ENCODE measurements at places on chromosomes 2 and 18. TPM values are rescaled to one million over a fixed set of nuclear protein-coding genes. Genes with fewer than 3 reads are reported as not detected.

DNA sequence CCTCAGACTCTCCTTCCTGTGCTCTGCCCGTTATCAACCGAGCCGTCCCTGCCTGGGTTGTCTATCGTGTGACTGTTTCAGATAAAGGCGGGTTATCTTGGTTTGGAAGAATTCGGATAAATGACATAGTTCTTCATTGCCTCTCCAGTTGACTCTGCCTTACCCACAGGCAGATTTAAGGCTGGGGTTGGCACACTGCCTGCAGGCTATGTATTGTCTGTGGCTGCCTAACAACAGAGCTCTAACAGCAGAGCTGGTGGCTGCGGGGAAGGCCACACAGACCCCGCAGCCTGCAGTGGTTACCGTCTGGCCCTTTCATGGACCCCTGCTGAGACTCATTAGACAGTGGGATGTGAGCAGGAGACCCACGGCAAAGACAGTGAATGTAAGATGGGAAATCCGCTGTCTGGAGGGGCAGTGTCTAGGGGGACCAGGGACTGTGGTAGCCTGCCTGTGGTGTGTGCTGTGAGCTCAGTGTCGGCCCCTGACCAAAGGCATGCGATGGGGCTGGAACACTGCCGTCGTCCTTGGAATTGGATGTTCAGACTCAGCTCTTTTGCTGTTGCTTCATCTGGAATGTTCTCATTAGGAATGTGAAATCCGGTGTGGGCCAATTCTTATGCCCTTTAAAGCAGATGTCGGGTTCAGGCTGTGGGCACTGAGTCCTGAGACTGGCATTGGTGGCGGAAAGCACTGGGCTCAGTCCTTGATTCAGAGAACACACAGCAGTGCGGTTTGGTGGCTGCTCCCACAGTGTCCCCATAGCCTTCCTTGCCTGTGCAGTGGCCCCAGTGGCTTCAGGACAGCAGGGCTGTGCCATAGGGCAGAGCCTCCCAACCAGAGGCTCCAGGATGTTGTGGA lies 44.5 kb downstream of the SH3RF3 start:
- no peak for DNase-seq

DNA sequence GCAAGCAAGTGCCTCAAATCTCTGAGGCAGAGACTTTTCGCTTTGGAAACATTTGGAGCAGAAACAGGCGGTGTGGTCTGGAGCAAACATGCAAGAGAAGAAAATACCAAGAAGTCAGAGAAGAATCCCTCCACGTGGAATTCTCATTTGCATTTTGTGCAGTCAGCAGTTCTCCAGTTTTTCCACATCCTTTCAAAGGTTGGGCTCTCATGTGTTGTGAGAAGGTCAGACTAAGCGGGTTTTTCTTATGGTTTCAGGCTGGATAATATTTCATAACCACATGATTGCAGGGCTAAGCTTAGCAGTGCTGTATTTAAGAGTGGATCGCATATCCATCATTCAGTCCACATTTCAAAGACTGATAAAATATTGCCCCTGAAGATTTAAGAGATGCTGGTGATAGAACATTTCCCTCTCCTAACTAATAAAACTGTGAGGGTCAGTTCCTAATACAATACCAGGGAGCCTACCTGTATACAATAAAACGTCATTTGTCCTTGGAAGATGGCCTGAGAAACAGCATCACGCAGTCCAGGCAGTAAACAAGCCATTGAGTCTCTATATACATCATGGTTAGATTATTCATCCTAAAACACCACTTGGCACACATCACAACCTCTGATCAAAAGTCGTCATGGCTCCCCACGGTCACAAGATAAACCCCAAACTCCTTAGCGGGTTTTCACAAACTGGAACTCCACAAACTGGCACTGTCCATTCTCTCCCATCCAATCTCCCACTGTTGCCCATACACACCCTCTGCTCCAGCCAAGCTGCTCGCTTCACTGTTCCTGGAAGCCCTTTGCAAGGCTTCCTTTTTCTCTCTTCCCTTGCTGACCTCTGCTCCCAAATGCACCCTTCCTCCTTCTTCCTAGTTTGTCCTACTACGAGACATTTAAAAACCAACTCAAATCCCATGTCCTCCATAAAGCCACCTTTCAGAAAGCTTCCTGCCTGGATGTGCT lies 31.5 kb downstream of the ANKRD44 start:
- DNase-seq, result no peak

DNA sequence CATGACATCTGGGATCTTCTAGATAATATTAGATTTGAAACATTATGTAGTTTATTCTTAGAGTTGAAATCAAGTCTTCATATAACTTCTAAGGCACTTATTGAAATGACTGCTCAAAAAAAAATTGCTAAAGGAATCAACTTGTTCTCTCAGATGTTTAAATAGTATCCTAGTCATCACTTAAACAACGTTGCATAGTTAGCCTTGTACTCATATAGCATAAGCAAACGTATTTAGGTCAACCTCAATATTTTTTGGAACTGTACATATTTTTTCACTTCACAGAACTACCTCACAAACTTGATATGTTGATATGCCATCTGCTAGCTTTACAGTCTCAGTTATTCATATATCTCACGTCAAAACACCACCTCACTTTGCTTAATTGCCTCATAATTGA lies 47.1 kb upstream of the CREB1 start:
- no peak for DNase-seq

DNA sequence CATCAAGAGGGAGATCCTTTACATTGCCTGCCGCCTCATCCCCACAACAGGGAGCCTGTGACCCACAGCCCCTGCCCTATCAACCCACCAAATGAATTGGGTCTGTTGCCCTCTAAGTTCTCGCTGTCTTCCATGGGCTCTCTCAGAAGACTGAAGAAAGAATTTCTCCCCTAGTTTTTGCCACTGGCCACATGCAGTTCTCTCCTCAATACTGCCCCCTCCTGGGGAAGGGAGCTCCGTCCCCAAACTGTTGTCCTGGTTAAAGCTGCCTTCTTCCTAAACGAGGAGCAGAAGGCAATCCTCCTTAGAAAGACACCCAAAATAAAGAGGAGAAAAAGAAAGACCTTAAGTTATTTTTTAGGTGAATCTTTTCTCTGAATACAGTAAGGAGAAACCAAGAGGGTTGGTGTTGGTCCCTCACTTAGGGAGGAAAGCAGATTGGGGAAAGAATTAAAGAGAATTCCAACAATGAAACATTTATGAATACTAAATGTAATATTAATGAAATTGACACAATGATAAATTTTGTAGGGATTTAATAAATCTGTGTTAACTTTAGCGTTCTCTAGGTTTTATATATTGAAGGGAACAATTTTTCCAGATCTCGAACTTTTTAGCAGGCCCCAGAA lies 31.1 kb upstream of the SATB2 start:
- peak; percentile 75 for DNase-seq

- DNase-seq, result no peak
Measured at GRCh38 chr18:572091-572830, 7.9 kb upstream of the CETN1 start.

- no peak for DNase-seq
Measured at GRCh38 chr2:80280598-80280997, 24.0 kb downstream of the LRRTM1 start.

- DNase-seq, result no peak
Measured at GRCh38 chr2:171383134-171383533, 50.7 kb downstream of the METTL8 start.

DNA sequence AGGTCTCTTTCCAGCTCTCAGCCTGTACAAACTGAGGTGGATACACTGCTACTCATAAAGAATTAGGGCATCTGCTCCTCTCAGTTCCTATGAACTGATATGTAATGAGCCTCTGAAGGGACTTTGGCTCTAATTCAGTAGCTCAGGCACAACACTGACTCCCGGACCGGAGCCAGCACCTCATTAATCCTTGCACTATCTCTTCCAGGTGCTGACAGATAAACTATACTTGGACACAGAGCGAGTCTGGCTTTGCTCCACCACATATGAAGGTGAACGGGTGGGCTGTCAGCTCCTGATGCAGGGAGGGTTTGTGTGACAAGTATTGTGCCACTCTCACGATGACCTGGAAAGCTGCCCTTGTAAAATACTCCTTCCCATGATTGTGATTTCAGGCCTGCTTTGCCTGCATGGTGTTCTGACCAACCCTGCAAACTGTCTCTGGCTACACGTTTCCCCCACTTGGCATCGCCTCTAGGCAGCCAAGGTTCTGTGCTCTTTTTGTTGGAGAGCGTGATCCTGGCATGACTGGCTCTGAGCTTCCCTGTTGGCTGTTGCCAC lies 111.6 kb upstream of the LMAN1 start:
- no peak for DNase-seq

DNA sequence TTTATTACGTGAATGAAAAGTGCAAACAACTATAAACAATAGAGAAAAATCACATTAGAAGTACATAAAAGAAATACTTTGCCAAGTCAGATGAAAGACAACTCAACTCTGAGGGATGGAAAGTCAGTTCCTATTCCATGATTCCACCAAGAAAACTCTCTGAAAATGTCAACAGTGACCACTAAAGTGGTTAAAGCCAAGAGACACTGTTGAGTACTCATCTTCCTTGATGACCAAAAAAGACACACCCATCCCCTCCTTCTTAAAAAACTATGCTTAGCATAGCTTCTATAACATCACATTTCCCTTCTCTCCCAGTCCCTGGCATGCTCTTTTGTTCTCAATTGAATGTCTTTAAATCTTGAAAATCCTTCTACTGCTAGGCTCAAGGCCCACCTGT lies 160.0 kb downstream of the TCF4 start:
- DNase-seq, result no peak

DNA sequence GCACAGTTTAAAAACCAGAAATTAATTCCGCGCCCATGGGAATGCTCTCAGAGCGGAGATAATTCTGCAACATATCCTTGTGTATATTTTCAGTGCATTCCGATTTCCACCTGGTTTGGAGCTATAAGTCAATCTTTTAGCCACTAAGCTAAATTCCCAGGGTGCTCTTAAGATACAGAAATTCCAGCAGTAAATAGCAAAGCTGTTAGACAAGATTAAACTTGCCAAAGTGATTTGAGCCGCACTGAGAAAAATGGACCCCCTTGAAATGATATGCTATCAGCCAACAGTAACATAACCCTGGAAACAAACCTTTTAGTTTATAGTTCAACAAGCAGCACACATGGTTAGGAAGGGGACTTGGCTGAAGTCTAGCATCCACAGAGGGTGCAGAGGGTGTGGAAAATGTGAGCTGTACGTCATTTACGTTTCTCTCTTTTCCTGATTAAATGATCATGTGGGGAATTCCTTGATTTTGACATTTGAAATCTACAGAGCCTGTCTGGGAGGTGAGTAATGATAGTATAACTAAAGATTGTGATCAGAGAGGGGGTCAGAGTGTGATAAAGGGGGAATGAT lies 99.8 kb upstream of the COPS8 start:
- DNase-seq, result no peak

DNA sequence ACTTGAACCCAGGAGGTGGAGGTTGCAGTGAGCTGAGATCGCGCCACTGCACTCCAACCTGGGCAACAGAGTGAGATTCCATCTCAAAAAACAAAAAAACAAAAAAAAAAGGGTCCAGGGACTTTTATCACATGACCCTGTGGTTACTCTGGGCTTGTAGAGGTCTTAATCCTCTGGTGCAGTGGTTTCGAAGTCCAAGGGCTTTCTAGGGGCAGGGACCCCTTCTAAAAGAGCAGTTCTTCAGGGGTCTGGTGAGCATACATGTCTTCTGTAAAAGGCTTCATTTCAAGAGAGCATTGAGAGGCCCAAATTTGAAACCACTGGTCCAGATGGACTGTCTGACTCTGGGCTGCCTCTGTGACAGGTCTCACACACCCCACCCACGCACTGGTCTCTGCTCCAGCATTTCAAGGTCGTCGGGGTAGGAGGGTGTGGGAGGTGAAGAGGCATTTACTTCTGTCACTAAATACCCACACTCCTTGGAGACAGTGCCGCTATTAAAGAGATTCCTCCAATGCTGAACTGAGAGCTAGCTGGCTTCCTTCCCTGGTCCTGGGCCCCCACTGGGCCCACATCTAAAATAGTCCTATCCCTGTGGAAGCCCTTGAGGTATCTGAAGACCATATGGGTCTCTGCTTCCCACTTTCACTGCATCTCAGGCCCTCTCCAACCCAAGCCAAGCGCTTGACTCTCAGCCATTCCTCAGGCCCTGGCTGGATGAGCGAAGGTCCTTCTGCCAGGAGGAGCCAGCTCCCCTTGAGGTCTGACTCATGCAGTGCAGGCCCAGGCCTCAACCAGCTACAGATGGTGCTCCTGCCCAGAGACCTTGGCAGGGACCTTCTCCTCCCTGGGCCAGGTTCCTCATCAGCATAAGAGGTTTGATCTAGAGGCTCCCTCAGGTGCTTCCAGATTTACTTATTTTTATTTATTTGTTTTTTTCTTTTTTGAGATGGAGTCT lies 44.8 kb downstream of the PAX8 start:
- DNase-seq, result peak; percentile 33

DNA sequence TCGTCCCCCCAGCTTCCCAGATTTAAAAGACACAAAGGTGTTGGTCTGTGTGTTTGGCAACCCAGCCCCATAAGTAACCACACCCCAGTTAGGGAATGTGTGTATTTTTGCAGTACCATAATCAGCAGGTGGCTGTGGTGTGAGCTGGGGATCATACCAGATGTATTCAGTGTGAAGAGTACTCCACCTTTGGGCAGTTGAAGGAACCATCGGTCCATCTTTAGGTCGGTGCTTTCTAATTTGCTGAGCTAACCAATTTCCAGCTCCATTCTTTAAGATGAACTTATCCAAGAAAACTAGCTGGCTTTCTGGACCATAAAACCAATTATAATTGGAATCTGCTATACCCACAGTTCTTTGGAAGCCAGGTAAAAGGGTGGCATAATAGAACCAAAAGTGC lies 3.2 kb downstream of the DSEL start:
- DNase-seq, result no peak

GRCh38 chr18:44904768-44905167 lies 224.1 kb downstream of the SETBP1 start:
- DNase-seq, result no peak

- DNase-seq, result no peak
Measured at GRCh38 chr2:137357634-137358033, 592.3 kb downstream of the THSD7B start.

GRCh38 chr2:177574356-177574755 lies 181.8 kb downstream of the AGPS start:
- DNase-seq, result no peak

- no peak for DNase-seq
Measured at GRCh38 chr18:8611916-8612576, 2.8 kb downstream of the RAB12 start.

GRCh38 chr2:37636381-37637066 lies 34.9 kb downstream of the CDC42EP3 start:
- no peak for DNase-seq

- peak; percentile 17 for DNase-seq
Measured at GRCh38 chr2:8107621-8108378, 574.1 kb upstream of the ID2 start.

RNU2-63P gene
- 17.9 TPM for total RNA-seq

TRIM54 gene
- 18.8 TPM for total RNA-seq

COLEC11 gene
- total RNA-seq, result 1.1 TPM

ATP6V1C2 gene
- total RNA-seq, result not detected

ANKRD62 gene
- total RNA-seq, result 7.3 TPM

PPM1G gene
- 138 TPM for total RNA-seq

INPP5D gene
- total RNA-seq, result 109 TPM

PROM2 gene
- total RNA-seq, result 1.2 TPM

FAM168B gene
- total RNA-seq, result 85.3 TPM

TRAPPC12 gene
- total RNA-seq, result 85.2 TPM

OSR1 gene
- total RNA-seq, result not detected

DTNA gene
- not detected for total RNA-seq

EXOC6B gene
- total RNA-seq, result 3.9 TPM

STAT4 gene
- not detected for total RNA-seq

TNFAIP6 gene
- not detected for total RNA-seq

MDH1B gene
- total RNA-seq, result 0.37 TPM

CLIP4 gene
- total RNA-seq, result not detected

AGXT gene
- not detected for total RNA-seq

OSBPL6 gene
- not detected for total RNA-seq

All from OCI-LY7 (cell line).